ENCODE measurements at places on chromosomes 5 and 9.
A peak's percentile ranks its signal among the peaks of the same experiment; 100 is the strongest.

GRCh38 chr5:44454002-44454401, 64.8 kb upstream of the FGF10 start:
- DNase-seq: no peak

DNA sequence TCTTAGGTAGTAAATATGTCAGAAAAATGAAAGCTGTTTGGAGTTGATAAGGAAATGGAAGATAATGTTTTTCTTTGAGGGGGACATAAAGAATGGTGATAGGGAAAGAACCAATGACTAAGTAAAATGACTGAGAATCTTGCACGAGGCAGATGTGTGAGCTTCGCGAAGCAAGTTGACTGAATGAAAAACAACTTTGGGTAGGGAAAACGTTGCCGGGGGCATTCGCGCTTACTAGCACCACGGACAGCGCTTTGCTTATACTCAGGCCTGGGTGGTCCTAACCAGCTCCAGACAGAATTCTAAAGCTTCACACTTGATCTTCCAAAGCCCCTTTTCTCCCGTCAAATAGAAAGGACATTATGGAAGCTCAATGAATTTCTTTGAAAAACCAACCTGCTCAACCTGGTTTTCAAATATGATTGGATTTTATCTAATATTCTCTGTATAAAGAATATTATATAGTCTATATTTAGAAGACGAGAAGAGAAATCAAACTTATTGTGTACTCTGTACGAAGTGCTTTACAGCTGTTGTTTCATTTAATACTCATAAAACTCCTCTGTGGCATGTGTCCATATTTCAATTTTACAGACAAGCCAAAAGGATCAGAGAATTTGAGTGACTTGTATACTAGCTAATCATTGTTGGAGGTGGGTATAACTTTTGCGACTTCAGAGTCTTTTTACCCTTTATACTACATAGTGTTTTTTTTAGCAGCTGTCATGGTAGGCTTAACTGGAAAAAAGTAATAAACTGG, 1.9 kb upstream of the CDKN2B start:
- DNase-seq: no peak

DNA sequence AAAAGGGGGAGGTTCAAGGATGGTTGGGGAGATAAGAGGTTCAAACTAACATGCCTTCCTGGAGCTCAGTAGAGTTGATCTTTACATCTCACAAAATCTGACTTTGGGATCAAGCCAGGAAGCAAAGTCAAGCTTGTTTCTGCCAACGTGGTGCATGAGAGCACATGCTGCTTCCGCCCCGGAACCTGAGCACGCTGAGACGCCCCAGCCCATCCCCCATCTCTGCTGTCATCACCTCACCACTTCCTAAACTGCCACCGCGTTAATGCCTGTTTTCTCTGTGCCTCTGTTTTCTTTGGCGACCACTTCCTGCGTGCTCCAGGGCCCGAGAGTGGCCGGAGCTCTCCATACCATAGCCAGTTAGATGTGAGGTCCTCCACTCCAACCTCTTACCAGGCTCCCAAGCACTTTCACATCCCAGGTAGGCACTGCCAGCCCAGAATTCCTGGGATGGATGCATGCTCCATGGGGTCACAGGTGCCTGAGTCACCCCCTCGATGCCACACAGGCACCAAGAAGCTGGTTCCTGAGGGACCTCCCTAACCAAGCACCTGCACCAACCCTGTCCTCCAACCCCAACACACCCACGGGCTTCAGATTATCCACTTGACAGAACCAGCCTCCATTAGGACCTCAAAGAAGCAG, 31.2 kb upstream of the AFAP1L1 start:
- no peak for DNase-seq

DNA sequence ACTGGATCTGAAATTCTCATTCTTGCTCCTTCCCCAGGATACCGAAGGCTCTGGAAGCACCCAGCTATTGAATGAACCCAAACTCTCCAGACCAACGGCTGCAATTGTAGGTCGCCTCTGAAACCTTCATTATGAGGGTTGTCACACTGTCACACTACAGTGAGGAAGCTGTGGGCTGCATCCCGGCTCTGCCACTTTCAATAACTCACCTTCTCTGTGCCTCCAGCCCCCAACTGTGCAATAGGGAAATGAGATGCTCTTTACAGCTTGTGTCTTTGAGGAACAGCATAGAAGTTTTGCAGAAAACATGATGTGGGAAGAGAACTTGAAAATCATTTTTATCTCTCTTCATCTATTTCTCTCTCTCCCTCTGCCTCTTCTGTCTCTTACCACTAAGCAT, 69.6 kb upstream of the TGFBR1 start:
- DNase-seq: no peak

- DNase-seq: no peak
Measured at GRCh38 chr9:98038958-98039357, 17.6 kb upstream of the NANS start.

- no peak for DNase-seq
Measured at GRCh38 chr5:883475-884181, 9.0 kb downstream of the BRD9 start.

- DNase-seq: no peak
Measured at GRCh38 chr5:73564675-73565074, 764 bp downstream of the ANKRA2 start.

GRCh38 chr5:1510151-1510561, 13.6 kb downstream of the LPCAT1 start:
- DNase-seq: peak; percentile 50

GRCh38 chr9:4225291-4226028, 74.4 kb downstream of the GLIS3 start:
- DNase-seq: no peak

GRCh38 chr9:35054185-35054835, 18.1 kb downstream of the VCP start:
- no peak for DNase-seq

- DNase-seq: no peak
Measured at GRCh38 chr9:112771359-112772214, 21.0 kb downstream of the SNX30 start.

- no peak for DNase-seq
Measured at GRCh38 chr5:55440188-55440646, 94.5 kb downstream of the PLPP1 start.

DNA sequence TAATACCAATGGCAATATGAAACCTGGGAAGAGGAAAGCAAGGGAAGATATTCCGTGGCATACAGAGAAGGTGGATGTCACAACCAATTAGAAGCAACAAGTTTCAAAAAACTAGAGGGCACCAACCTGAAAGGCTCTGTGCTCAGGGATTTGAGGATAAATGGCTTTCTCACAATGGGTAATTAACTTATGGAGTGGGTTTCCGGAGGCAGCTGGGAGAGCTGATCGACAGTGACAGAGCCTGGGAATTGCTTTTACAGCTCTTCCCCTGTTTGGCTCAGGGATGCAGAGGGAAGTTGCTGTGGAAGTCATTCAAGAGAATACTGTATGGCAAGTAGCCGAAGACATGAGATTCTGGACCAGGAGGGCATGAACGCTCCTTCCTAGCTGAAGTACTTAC, 237.0 kb downstream of the KIF4B start:
- no peak for DNase-seq

- DNase-seq: no peak
Measured at GRCh38 chr5:52427615-52428014, 360.1 kb upstream of the ITGA1 start.

DNA sequence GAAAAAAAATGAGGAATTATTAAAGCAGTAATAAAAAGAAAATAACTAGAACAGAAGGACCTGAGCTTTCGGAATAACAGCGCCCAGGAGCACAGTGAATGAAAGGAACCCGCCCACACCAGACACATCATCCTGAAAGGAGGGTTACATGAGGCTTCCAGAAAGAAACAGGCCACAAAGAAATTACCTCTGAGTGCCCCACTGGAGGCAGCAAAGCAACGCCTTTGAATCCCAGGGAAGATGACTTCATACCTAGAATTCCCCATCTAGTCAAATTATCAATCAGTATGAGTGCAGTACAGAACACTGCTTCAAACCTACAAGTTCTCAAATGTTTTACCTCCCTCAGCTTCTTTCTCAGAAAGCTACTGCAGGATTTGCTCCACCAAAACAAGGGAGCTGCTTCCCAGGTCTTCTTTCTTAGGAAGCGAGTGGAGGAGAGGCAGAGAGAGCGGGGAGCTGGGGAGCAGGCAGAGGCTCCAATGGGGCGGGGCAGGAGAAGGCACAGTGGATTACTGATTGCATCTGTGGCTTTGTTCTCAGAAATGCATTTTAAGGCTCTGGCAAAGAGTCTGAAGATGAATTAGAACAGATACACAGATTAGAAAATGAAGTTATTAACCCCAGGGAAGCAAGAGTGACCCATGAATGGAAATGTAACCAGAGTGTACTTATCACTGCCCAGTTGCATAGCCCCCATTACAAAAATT, 87.1 kb downstream of the SEMA4D start:
- no peak for DNase-seq
